ENCODE measurements at places on chromosomes 7 and 10.
A peak's percentile ranks its signal among the peaks of the same experiment; 100 is the strongest.

DNA sequence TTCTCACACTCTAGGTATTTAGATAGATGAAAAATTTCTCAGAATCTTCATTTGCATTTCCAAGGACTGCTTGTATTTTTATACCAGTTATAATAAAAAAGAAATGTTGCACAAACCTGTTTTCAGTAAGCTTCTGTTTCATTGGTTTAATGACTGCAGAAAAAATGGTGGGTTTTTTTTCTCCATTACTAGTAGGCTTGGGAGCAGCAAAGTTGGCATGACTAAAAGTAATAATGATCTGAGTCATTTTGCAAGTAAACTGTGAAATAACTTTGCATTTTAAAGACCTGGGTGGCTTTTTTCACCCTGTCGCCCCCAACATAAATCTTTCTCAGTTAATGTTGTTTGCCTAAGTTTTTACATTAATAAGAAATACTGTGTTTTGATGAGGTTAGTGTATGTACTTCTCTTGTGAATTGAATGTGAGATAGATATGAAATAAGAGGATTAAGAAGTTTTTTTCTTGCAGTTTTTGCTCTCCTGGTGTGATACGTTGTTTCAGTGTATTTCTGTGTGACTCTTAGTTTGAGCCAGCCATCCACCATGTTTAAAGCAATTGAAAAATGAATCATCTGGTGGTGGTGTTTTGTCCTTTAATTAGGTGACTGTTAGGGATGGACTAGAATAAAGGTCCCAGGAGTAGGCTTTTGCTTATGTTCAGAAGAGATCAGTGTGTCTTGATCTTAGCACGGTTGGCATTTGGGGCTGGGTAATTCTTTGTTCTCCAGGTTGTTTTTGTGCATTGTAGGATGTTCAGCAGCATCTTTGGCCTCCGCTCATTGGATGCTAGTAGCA is 1.8 kb downstream of the GNAI1 start:
- DNase-seq, result no peak

DNA sequence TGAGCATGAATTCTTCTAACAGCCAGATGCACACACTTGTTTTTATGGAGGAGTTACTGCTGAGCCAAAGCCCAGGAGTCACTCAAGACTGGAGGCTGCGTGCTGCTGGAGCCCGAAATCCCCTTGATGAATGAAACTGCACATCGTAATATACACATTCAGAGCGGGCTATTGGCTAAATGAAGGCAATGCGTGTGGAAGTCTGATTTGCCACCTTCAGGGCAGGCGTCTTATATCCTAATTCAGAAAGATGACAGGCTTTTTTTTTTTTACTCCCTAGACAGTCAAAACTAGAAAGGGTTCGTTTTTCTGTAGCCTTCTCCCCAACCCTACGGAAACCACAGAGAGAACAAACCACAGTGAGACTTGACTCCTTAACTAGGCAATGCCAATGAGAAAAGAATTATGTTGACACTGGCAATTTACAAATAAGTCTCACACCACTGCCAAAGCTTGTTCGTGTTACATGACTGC is 227.2 kb upstream of the KLF14 start:
- peak; percentile 44 for DNase-seq

DNA sequence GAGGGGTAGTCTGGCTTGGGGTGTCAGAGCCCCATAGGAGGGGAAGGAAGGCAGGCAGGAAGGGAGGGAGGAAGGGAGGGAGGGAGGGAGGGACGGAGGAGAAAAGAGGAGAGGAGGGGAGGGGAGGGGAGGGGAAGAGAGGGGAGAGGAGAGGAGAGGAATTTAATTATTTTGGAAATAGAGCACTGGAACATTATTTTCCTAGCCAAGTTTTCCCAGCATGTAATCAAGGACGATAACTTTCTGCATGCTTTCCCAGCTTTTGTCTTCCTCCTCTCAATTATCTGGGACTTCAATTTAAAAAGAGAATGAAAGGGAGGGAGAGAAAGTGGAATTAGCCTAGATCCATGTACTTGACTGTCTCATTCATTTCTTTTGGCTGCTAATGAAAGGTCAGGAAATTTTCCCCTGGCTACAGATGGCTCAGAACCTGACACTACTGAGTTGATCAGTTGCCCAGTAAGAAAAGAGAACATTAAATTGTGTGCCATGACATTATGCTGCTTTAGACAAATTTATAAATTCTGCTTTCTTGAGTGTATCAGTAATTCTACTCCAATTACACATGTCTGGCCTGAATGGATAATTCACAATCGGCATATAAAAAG is 148.8 kb downstream of the LRRC4 start:
- no peak for DNase-seq

GRCh38 chr10:26502986-26503385 is 64.8 kb downstream of the APBB1IP start:
- no peak for DNase-seq

DNA sequence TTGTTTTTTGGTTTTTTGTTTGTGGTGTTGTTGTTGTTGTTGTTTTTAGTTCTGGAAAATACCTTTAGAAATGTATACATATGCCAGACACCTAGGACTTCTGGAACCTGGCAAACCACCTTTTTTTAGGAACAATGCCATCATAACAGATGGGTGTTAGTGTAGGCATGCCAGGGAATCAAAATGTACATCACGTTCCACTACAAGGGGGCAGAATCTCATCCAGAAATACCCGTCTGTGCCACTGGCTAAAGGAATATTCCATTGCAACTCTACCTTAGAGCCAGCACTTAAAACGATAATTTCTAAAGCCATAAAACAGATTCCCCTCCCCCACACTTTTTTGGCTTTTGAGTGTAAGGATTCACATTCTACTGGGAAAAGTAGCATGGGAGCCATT is 239.8 kb downstream of the ETV1 start:
- DNase-seq, result no peak

- no peak for DNase-seq
Observed at GRCh38 chr10:11570751-11571150, 40.7 kb downstream of the USP6NL start.

GRCh38 chr10:121800146-121800545 is 127.7 kb downstream of the ATE1 start:
- no peak for DNase-seq
